SJSA1 (cell line): ENCODE measurements at places on chromosomes 13 and 19.

GRCh38 chr19:15923702-15924101 is 10.6 kb downstream of the CYP4F11 start:
- H3K36me3 ChIP-seq, result no peaks in the 10 kb centered on the region
- no peaks in the 10 kb centered on the region for H3K27me3 ChIP-seq
- no peak overlapping the region for H3K27ac ChIP-seq
- no peak for DNase-seq

DNA sequence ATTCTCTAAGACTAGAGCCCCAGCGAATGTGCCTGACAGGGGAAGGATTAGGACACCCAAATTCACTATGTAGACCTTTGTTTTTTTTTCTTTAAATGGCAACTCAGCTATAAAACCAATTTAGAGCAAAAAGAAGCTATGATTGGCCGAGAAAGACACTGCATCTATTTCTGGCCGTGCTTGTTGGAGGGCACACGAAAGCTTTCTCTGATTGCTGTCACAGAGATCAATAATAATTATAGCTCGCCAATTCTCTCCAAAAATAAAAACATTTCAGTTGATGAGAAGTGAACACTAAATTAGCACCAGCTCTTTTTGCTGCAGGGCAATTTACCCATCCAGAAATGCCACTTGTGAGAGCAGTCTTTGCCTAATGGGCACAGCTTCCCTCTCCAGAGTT is 31.2 kb downstream of the CBY2 start:
- no peak overlapping the region for H3K27ac ChIP-seq
- no peaks in the 10 kb centered on the region for H3K36me3 ChIP-seq
- no peak for DNase-seq
- H3K4me1 ChIP-seq, result no peaks in the 10 kb centered on the region
- no peaks in the 10 kb centered on the region for H3K27me3 ChIP-seq
- H3K4me3 ChIP-seq, result no peak overlapping the region

DNA sequence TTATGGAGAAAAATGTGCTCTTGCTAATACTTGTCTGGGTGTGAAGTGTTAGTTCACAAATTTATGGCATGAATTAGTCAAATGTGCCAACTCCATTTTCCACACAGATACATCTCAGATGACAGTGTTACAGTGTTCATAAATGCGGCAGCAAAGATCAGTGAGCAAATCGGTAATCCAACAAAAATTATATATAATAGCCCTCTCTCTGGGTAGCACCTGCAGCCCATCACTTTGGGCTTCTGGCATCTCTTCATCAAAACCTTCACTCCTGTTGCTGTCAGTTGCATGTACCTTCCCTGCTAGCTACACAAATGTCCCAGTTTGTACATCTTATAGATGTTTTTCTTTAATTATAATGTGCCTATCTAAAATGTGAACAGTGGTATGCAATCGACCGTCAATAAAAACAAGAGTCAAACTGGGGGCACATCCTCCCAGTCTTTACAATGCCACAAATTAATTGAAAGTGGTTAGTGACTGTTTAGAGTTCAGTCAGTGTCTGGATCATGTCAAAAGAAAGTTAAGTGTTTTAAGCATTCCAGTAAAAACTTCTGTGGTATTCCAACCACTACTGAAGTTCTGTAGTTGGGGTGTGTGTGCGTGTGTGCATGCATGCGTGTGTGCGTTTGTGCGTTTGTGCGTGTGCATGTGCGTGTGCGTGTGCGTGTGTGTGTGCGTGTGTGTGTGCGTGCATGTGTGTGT is 448.9 kb downstream of the DCT start:
- H3K36me3 ChIP-seq, result no peaks in the 10 kb centered on the region
- H3K27me3 ChIP-seq, result no peaks in the 10 kb centered on the region
- H3K27ac ChIP-seq, result no peak overlapping the region

- no peaks in the 10 kb centered on the region for H3K27me3 ChIP-seq
- peaks cover 77% of the 10 kb centered on the region for H3K36me3 ChIP-seq
- H3K27ac ChIP-seq, result no peak overlapping the region
- no peak for DNase-seq
- no peak overlapping the region for H3K4me3 ChIP-seq
- peaks cover 18% of the 10 kb centered on the region for H3K4me1 ChIP-seq
Measured at GRCh38 chr19:15374105-15374651, 5.4 kb downstream of the AKAP8 start.

GRCh38 chr13:20729633-20730585 is 26.4 kb downstream of the IL17D start:
- DNase-seq, result no peak
- no peaks in the 10 kb centered on the region for H3K36me3 ChIP-seq
- no peak overlapping the region for H3K4me3 ChIP-seq
- H3K27ac ChIP-seq, result no peak overlapping the region
- no peaks in the 10 kb centered on the region for H3K27me3 ChIP-seq
- H3K4me1 ChIP-seq, result no peaks in the 10 kb centered on the region

DNA sequence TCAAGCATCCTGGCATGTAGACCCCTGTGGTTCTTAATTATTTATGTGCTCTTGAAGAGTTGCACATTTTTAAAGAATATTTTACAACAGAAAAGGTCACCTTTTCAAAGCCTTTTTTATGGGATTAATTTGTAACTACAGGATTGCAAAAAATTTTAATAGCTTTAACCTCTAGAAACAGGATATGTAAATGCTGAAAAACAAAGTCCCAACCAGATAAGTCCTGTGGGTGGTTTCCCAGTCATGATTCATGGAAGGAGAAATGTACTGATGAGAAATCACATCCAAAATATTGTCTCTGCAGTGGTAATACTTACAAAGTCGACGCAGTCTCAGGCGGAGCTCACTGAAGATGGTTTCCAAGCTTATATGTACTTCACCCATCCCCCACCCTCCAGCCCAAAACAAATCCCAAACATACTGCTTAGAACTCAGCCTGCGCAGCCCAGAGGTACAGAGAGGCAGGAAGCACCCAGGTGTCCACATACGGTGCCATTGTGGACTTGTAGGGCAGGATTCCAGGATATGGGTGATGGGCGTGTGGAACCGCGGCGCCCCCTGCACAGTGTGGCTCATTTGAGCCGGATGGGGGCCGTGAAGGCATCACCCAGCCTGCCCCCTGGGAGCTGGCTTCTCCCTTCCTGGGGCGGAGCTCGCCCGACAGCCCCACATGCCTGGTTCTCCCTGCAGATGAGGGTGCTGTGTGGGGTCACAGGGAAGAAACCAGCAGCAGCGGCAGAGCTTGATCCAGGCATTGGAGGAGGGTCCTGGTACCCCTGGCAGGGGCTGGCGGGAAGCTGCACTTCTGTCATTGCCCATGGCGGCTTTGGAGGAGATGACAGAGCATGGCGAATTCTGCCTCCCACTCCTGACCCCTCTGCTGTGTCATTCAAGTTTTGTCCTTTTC is 101.2 kb downstream of the ATP11A start:
- H3K36me3 ChIP-seq, result no peaks in the 10 kb centered on the region
- no peaks in the 10 kb centered on the region for H3K4me1 ChIP-seq
- DNase-seq, result no peak
- H3K4me3 ChIP-seq, result no peak overlapping the region
- H3K27ac ChIP-seq, result no peak overlapping the region

GRCh38 chr13:74274916-74275315 is 140.7 kb upstream of the KLF12 start:
- no peak for DNase-seq
- H3K4me1 ChIP-seq, result no peaks in the 10 kb centered on the region
- H3K27ac ChIP-seq, result no peak overlapping the region
- H3K27me3 ChIP-seq, result no peaks in the 10 kb centered on the region
